GM13977 (cell line): ENCODE measurements at places on chromosomes 5 and 9.

- DNase-seq, result no peak
These were observed 44.6 kb upstream of the LPCAT1 start for GRCh38 chr5:1568201-1568979.

- no peak for DNase-seq
These were observed 993.9 kb upstream of the ACO1 start for GRCh38 chr9:31390403-31391025.

DNA sequence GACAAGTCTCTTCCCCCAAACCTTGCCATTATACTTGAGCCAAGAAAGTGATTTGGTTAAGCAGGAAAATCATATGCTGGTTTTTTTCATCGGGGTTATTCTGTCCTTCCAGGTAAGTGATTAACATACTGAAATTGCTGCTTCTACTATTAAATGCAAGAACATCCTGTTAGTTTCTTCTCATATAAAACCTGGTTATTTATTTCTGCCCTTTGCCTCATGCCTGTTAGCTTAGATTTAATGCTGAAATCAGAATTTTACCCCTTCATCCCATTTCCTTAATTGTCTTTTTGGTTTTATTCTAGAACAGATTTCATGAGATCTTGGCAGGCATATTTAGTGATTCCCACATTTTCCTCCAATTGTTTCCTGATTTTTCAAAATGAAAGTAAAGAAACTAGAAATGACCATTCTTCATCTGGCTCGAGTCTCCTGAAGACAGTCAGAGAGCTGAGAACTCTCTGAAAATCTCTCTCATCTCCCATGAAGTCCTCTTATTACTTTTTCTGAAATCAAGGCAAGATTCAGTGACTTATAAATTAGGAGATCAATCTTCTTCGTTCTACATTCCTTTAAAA is 132.9 kb downstream of the NFIB start:
- DNase-seq, result no peak

- DNase-seq, result peak; percentile 36
These were observed 1.9 kb upstream of the ERBIN start for GRCh38 chr5:65924366-65925043.

DNA sequence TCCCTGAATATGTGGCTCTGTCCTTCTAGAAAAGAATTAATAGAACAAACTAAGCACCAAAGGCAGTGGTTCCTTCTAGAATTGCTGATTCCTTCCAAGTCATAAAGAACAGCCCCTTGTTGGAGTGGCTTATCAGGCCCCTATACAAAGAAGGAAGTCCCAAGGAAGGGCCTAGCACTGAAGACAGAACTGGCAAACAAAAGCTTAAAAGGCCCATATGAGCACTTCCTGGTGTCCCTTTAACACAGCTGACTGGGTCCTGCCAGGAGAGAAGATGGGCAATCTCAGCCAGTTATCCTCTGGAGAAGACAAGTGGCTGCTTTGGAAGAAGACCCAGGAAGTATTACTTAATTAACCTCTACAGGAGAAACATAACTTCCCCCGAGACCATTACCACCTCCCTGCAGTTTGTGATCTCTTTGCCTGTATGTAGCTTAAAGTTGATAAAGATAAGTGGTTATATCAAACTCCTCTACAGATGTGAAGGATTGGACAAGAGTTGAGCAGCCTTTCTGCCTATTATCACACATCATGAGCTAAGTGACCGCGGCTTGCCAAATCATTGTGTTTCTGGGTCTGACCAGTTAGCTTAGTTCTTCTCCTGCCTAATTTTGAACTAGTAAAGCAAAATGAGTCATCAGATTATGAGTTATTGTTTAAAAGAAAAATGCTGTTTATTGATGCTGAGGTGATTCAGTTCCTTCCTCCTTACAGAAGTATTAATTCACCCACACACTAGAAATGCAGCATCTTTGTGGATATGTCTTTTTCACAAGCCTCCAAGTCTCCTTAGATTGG is 13.3 kb upstream of the STING1 start:
- DNase-seq, result no peak

- DNase-seq, result no peak
These were observed 647.7 kb upstream of the WWC1 start for GRCh38 chr5:167643631-167644280.

GRCh38 chr5:136058039-136058971 is 29.5 kb downstream of the TGFBI start:
- DNase-seq, result no peak

DNA sequence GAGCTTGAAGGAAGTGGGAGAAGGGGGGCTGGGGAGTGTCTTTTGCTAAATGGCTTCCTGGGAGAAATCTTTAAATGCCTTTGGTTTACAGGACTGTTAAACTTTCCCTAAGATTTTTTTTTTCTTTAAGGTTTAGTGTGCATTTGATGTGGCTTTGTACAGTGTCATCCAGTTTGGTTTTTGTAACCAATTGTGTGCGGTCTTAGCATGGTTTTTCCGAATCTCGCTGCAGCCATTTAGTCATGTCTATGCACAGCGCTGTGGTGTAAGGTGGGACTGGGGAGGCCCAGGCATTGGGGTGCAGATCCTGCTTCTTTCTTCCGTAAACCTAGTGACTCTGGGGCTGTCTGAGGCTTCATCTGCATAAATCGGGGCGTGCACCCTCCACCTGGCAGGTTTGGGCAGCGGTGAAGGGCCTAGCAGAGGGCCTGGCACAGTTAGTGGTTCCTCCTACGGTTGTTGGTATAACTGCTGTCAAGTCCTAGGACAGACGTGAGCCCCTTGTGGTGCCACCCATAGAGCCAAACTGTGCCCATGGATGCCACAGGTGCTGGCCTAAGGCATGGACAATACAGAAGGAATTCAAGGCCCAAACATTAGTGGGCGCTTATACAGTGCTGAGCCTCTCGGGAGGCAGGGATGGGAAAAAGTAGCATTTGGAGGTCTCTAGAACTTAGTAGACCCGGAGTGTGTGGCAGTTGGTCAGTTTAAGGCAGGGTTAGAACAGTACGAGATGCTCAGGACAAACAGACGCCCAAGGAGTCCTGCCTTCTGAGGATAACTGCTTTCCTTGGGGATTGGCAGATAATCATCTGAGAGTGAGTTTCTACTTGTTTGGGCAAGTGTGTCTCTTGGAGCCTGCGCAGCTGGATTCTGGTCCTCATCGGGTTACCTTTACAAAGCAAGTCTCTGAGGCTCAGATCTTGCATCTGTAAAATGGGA is 1.5 kb downstream of the PRRC2B start:
- peak; percentile 83 for DNase-seq

DNA sequence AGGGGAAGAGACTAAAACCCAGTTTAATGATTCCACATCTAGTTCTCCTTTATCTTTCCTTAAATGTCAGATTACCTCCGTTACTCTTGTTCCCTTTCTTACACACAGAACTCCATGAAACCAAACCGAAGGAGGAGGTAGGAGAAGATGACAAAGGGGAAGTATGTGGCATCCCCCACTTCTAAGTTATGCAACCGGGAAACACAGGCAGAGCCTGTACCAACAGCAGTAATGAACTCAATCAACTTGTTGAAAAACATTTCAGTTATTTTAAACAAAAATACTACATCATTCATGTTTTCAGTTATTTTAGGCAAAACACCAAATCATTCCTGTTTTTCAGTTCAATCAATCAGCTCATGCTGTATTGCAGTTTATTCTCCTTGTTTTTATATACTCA is 101.8 kb downstream of the PCSK1 start:
- DNase-seq, result no peak

DNA sequence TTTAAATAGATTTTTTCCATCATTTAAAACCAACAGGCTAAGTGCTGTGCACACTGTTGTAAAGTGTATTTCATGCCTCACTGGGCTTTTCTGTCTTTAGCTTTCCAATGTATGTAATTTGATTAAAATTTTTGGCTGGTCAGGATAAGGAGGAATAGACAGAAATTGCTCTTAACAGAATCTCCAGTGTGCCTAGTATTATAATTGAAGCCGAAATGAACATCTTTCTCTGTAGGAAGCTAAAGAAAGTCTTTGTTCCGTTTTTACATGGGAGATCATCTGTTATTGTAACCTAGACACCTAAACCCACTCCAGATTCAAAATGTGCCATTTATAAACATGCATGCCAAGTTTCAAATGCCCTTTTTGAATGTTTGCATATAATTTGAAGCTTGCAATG is 54.5 kb upstream of the SMIM15 start:
- DNase-seq, result no peak

GRCh38 chr9:29214690-29215253 is 1641.5 kb upstream of the C9orf72 start:
- no peak for DNase-seq

DNA sequence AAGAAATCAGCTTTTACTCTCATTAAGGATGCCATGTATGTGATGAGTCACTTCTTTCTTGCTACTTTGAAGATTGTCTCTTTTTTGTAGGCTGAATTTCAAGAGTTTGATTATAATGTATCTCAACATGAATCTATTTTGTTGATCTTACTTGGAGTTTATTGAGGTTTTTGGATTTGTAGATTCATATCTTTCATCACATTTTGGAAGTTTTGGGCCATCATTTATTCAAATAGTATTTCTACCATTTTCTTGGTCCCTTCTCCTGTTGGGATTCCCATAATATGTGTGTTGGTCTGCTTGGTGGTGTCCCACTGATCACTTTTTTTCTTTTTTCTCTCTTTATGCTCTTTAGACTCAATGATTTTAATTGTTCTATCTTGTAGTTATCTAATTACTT is 116.3 kb downstream of the CNTLN start:
- DNase-seq, result no peak

DNA sequence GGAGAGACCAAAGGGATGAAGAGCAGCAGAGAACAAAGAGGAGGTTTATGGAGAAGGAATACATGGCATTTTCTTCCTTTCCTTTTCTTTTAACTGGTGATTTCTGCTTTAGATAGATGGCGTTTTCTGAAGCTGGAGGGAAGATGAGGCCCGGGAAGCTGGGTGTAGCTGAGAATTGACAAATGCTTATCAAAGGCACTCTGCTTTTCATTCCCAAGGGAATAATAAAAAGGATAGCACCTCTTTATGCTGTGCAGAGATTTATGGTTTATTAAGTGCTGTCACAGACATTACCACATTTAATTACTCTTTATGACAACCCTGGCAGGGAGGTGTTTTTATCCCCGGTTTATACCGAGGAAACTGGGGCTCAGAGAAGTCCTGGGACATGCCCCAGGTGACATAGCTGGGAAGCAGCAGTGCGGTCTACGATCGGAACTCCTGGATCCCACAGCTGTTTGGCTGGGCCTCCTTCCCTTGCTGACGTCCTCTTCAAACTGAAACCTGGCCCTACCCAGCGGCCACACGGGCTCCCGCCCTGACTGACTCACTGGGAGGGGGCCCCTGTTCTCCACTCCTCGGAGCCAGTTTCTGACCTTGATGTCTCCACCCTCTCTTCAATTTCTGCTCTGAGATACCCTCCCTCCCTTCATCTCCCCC is 8.2 kb upstream of the EPB41L4B start:
- no peak for DNase-seq

DNA sequence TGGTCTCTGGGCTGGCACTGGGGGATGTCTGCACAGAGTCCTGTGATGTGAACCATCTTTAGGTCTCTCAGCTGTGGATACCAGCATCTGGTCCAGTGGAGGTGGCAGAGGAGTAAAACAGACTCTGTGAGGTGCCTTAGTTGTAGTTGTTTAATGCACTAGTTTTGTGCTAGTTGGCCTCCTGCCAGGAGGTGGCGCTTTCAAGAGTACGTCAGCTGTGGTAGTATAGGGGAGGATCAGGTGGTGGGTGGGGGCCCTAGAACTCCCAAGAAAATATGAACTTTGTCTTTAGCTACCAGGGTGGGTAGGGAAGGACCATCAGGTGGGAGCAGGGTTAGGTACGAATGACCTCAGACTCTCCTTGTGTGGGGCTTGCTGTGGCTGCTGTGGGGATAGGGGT is 197.1 kb downstream of the TMC1 start:
- no peak for DNase-seq

GRCh38 chr5:60829490-60830266 is 14.4 kb downstream of the ELOVL7 start:
- no peak for DNase-seq

DNA sequence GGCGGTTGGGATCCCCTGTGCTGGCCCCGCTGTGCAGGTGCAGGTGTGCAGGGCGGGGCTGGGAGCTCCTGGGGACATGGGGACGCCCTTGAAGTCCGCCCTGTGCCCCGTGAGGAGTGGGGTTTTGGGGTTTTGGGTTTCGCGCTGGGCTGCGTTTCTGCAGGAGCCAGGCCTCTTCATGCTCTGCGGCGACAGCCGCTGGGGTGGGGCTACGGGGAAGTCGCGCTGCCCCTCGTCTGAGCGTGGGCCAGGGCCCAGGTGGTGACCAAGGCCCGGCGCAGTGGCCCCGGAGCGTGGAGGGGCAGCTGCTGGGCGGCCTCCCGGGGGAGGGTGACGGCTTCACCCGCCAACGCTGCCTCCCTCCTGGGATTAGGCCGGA is 47.8 kb upstream of the IRX4 start:
- DNase-seq, result peak; percentile 36

DNA sequence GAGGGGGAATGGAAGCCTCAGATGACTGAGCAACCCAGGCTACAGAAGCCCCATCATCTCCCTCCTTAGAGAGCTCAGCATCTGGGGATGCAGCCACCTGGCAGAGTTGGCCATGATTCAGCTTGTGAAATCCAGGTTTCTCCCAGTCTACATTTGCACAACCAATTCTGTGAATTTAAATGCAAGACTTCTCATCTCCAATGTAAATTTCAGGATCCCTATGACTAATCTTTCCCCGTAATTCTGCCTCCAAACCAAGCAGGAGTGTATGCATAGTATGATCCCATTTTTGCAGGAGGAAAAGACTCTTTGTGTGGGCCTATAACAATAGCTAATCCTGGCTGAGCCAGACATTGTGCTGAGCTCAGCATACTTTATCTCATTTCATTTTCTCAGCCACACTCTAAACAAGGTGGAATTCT is 59.6 kb upstream of the IL17B start:
- no peak for DNase-seq

- no peak for DNase-seq
These were observed 54.6 kb downstream of the NLN start for GRCh38 chr5:65776441-65777141.

DNA sequence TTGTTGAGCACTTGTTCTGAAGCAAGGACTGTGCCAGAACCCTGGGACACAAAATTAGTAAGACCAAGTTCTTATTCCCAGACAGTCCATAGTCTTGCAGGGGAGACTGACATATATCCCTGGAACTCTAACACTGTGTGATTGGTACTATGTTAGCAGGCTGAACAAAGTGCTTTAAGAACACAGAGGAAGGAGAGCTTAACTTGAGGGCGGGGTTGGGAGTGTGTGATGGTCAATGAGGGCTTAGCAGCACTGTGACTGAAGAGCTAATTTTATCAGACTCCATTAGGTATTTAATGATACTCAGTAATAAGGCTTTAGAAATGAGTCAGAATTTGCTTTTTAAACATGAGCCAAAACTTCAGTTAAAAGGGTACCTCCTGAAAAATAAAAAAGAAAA is 14.9 kb upstream of the SPATA24 start:
- DNase-seq, result no peak
